ENCODE measurements at places on chromosomes 6 and 20. TPM values are rescaled to one million over a fixed set of nuclear protein-coding genes. Genes with fewer than 3 reads are reported as not detected.

The SLC52A3 gene
- 2.5 TPM for polyA plus RNA-seq

DNA sequence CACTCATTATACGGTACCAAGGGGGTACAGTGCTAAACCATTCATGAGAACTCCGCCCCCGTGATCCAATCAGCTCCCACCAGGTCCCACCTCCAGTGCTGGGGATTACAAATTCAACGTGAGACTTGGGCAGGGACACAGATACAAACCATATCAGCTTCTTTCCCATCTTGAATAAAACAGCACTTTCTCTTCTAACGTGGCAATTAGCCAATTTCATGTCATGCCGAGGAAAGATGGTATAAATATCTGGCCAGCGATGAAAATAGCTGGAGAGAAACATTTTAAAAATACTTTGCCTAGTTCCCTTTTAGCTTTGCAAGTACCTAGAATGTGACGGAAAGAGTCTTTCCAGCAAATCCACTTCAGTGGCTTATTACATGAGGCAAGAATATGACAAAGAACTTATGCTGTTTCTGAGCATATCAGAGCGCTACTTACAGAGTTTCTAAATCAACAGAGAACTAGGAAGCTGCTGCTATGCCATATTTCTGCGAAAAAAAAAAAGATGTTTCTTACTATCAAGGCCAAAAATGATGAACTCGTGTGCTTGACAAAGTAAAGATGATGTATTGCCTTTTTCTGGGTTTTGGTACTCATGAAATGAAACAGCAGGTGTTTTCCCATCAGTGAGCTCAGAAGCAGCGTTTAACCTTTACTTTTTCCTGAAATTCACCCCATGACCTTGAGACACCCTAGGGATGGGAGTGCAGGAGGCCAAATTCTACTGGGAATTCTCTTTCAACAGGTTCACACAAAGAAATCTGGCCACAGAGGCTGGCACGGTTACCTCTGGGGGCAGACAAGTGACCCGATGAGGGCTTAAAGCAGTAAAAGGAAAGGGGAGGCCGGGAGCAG lies 37.9 kb downstream of the AGPAT4 start:
- H3K27ac ChIP-seq = no peak overlapping the region
- H3K4me1 ChIP-seq = peaks cover 11% of the 10 kb centered on the region
- no peaks in the 10 kb centered on the region for H3K36me3 ChIP-seq
- peak; percentile 33 for DNase-seq
- no peak overlapping the region for H3K4me3 ChIP-seq

- no peaks in the 10 kb centered on the region for H3K4me1 ChIP-seq
- H3K27ac ChIP-seq = no peak overlapping the region
- H3K4me3 ChIP-seq = no peak overlapping the region
These were observed 253.7 kb upstream of the RUNX2 start for GRCh38 chr6:45074439-45074838.

The BPI gene
- 0.44 TPM for polyA plus RNA-seq

The CALHM4 gene
- polyA plus RNA-seq = not detected

GRCh38 chr6:13248053-13248452 lies 80.3 kb downstream of the TBC1D7 start:
- H3K27ac ChIP-seq = no peak overlapping the region
- no peaks in the 10 kb centered on the region for H3K27me3 ChIP-seq
- H3K36me3 ChIP-seq = no peaks in the 10 kb centered on the region
- H3K4me1 ChIP-seq = no peaks in the 10 kb centered on the region
- no peak overlapping the region for H3K4me3 ChIP-seq

GRCh38 chr6:89347825-89348224 lies 4.7 kb downstream of the UBE2J1 start:
- no peak overlapping the region for H3K4me3 ChIP-seq
- H3K27ac ChIP-seq = peak overlapping the region; percentile 63
- peaks cover 75% of the 10 kb centered on the region for H3K4me1 ChIP-seq
- DNase-seq = peak; percentile 52
- no peaks in the 10 kb centered on the region for H3K36me3 ChIP-seq
- no peaks in the 10 kb centered on the region for H3K27me3 ChIP-seq

The SLC39A7 gene
- polyA plus RNA-seq = 33.6 TPM

The MAPK13 gene
- polyA plus RNA-seq = 28.7 TPM

DNA sequence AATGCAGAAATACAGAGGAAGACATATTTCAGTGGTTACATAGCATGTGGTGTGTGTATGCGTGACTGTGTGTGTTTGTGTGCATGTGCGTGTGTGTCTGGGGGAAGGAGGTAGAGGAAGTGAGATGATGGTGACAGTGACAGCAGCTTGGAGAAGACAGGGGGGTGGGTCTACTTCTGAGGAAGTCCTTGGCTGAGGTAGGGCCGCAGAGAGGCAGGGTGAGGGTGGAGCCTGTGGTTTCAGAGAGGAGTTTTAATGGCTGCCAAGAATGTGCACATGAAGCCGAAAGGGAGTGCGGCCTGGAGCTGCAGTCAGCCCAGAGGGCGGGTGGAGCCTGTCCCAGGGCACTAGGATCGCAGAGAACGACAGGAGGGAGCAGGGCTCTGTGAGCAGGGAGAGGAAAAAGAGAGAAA lies 22.7 kb upstream of the RNF24 start:
- H3K4me1 ChIP-seq = peaks cover 11% of the 10 kb centered on the region
- peak; percentile 88 for DNase-seq
- no peaks in the 10 kb centered on the region for H3K36me3 ChIP-seq
- H3K27me3 ChIP-seq = no peaks in the 10 kb centered on the region

The ABCF1 gene
- 17.1 TPM for polyA plus RNA-seq

The TCP11 gene
- not detected for polyA plus RNA-seq

The SRSF12 gene
- polyA plus RNA-seq = not detected

The SLC26A8 gene
- polyA plus RNA-seq = not detected

DNA sequence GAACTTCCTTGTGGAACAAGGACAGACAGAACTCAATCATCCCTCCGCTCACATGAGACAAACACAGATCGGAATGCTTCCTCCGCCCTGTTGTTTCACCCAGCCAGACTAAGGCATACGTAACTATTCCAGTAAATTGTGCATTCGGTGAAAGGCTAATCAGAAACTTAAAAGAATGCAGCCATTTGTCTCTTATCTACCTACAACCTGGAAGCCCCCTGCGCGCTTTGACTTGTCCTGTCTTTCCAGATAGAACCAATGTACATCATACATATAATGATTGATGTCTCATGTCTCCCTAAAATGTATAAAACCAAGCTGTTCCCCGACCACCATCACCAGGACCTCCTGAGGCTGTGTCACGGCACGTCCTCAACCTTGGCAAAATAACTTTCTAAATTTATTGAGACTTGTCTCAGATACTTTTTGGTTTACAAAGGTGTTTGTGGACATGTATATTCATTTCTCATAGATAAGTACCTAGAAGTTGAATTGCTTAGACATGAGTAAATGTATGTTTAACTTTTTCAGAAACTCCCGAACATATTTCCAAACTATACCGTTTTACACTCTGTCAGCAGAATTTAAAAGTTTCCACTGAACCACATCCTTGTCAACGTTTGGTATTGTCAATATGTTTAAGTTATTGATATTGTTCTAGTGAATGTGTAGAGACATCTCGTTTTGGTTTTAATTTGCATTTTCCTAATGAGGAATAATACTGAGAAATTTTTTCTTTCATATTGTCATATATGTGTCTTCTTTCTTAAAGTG lies 197.6 kb upstream of the THBS2 start:
- H3K36me3 ChIP-seq = no peaks in the 10 kb centered on the region
- peak overlapping the region; percentile 69 for H3K27ac ChIP-seq

The FIG4 gene
- 9.5 TPM for polyA plus RNA-seq

- H3K4me3 ChIP-seq = no peak overlapping the region
- H3K27ac ChIP-seq = no peak overlapping the region
- no peaks in the 10 kb centered on the region for H3K36me3 ChIP-seq
- H3K27me3 ChIP-seq = no peaks in the 10 kb centered on the region
These were observed 148.3 kb upstream of the RPS6KA2 start for GRCh38 chr6:166775180-166775922.

The POU5F1 gene
- polyA plus RNA-seq = 6.5 TPM

The ZHX3 gene
- 7.7 TPM for polyA plus RNA-seq

GRCh38 chr6:22716721-22717120 lies 147.4 kb downstream of the HDGFL1 start:
- no peak for DNase-seq
- no peaks in the 10 kb centered on the region for H3K27me3 ChIP-seq
- no peak overlapping the region for H3K27ac ChIP-seq
- H3K36me3 ChIP-seq = no peaks in the 10 kb centered on the region

DNA sequence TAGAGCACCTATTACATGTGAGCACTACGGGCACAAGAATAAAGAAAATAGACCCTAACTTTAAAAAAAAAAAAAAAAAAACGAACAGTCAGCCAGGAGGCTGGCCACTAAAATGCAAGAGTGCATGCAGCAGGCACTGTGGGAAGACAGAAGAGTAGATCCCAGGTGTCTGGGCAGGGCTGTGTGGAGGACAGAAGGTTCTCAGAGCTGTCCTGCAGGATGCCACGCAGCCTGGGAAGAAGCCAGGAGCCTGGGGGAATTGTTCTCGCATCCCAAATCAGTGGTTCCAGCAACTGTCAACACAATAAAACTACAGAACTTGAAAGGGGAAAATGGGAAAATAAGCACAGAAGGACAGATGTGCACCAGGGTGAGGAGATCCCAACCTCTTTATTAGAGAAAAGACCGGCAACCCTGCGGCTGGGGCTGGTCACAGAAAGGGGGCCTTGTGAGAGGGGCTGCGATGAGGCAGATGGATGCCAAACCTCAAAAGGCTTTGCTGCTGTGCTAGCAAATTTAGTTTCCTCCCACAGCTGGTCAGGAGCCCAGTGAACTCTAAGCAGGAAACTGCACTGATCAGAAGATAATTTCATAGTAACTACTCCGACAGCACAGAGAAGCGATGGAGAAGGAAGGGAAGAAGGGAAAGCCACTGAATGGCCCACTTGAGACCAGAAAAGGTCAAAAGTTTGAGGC lies 30.9 kb downstream of the MAP3K5 start:
- DNase-seq = peak; percentile 66
- H3K36me3 ChIP-seq = no peaks in the 10 kb centered on the region
- H3K27ac ChIP-seq = peak overlapping the region; percentile 65
- H3K4me3 ChIP-seq = peak overlapping the region; percentile 14
- peaks cover 48% of the 10 kb centered on the region for H3K4me1 ChIP-seq

GRCh38 chr6:113031591-113032238 lies 684.6 kb downstream of the RFPL4B start:
- H3K27me3 ChIP-seq = no peaks in the 10 kb centered on the region
- DNase-seq = no peak
- H3K4me1 ChIP-seq = no peaks in the 10 kb centered on the region
- H3K36me3 ChIP-seq = no peaks in the 10 kb centered on the region
- H3K4me3 ChIP-seq = no peak overlapping the region

DNA sequence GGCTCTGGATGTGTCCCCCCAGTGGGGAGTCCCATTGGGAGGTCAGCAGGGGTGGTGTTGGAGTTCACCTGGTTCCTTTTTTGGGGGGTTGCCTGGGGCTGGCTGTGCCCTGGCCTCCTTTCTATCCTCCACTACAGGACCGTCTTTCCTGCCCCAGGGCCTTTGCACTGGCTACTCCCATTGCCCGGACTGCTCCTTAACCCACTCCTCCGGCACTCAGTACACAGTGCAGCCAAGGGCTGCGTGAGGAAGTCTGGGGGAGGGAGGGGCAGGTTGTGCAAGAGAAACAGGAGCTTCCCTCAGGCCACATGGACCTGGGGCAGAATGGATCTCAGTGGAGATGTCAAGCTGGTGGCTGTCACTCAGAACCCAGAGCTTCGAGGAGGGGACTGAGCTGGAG lies 429.3 kb upstream of the SULF2 start:
- DNase-seq = no peak
- H3K36me3 ChIP-seq = no peaks in the 10 kb centered on the region
- H3K4me1 ChIP-seq = no peaks in the 10 kb centered on the region
- H3K27ac ChIP-seq = no peak overlapping the region
- peaks cover 7% of the 10 kb centered on the region for H3K27me3 ChIP-seq

The OPN5 gene
- not detected for polyA plus RNA-seq

DNA sequence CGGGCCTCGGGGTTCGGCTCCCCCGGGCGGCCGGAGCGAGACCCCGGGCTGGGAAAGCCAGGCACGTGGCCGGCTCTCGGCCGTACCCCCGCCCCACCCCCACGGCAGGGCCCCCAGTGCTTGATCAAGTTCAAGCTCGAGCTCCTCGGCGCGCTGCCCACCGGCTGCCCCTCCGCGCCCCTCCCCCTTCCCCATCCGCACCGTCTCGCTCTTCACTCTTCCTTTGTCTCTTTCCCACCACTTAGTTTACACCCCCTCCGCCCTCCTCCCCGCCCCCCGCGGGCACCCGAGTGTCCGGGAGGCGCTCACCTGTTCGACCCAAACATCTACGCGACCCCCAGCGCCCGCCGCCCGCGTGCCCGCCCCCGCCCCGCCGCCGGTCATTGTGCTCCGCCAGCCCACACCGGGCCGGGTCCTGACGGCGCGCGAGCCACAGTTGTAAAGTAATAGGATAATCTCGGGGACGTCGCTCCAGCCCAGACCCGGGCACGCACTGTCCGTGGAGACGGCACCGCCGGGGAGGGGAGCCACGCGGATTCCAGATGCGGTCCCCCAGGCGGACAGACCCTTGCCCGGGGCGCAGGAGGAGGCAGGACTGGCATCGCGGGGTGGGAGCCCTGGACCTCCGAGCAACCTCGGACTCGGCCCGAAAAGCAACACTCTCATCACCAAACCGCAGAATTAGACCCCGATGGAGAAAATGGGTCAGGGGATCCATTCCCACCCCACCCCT lies 100.7 kb downstream of the NOL4L start:
- peaks cover 55% of the 10 kb centered on the region for H3K4me1 ChIP-seq
- H3K27me3 ChIP-seq = no peaks in the 10 kb centered on the region
- H3K4me3 ChIP-seq = peak overlapping the region; percentile 90
- H3K36me3 ChIP-seq = no peaks in the 10 kb centered on the region
- H3K27ac ChIP-seq = peak overlapping the region; percentile 93
- peak; percentile 50 for DNase-seq

The SLC16A10 gene
- polyA plus RNA-seq = 0.46 TPM

The GPLD1 gene
- 0.31 TPM for polyA plus RNA-seq

DNA sequence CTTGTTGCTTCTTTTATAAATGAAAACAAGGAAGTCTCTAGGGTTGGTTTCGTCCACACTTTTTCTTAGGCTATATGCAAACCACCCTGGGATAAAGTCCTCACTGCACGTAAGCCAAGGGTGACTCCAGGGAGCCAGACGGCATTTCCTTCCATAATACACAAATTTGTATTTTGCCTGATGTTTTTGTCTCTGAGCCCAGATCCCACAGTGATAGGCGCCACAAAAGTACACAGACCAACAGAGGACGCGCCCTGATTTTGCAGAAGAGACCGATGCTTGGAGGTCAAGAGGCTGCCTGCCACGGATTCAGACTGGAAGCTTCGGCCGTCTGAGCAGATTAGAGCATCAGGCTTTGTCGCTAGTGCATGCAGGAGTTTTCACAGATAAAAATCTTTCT lies 22.8 kb downstream of the FOXQ1 start:
- peaks cover 19% of the 10 kb centered on the region for H3K4me1 ChIP-seq
- no peaks in the 10 kb centered on the region for H3K27me3 ChIP-seq
- no peak for DNase-seq
- H3K27ac ChIP-seq = peak overlapping the region; percentile 80
- H3K4me3 ChIP-seq = no peak overlapping the region
